ENCODE measurements at places on chromosomes 5 and 9.

DNA sequence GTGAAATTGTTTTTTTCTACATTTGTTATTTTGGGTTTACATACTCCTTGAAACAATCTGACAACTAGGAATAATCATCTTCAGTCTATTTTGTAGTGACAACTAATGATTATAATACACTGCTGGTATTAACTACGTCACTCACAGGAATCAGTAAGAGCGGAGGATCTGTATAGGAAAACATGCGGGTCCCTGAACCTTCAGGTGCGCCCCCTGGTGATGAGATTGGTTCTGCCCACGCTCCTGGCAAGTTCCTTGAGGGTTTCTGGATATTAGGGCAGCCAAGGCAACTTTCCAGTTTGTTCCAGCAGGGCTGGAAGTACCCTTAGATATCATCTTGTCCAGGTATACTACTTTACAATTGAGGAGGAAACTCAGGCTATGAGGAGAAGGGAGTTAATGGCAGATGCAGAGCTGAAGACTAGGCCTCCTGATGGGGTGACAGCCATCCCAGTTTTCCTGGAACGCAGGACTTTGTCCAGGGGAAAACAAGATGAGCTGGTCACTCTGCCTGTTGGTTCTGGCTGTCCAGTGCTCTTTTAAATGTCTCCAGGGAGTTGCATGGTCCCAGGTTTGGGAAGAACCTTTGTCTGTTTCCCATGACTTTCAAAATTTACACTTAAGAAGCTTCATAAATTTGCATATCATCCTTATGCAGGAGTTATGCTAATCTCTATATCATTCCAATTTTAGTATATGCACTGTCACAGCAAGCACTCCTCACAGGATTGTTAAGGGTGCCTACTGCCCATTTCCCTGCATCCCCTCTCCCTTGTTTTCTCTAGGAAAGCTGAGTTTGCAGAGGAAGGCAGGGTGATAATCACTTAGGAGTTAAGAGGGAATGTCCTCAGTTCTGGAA lies 14.9 kb upstream of the WNT8A start:
- peak; percentile 63 for DNase-seq

DNA sequence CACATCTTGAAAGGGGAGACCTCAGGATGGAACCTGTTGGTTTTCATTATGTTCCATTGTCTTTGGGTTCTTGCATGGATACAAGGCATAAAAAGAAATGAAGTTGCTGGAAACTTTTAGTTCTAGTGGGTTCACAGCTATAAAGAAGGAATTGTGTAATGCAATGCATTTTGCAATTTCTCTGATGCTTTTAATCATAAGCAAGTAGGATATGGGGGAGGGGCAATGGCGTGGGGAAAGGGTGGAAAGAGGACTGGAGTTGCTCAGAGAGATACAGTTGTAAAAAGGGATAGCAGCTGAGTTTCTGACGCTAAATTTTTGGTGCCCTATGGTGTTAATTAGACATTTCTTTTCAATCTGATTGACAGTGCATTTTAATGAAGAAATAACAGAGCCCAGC lies 88.6 kb upstream of the FANCC start:
- DNase-seq: no peak

DNA sequence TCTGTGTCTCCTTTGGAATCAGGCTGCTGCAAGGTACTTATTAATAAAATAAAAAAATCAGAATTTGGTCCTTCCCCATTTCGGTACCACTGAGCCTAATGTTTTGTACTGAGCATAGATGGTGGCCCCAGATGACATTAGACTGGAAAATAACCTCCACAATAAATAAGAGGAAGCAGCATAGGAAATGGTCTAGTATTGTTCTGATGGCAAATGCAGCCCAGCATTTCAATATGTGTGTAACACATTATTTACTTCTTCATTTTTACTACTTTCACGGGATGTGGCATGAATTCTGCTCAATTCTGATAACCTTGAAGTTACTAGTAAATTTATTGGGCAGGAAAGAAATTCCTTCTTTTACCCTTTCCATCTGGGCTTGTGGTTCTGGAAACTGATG lies 295.6 kb downstream of the ADGRV1 start:
- DNase-seq: no peak

GRCh38 chr9:126463426-126463825 lies 136.8 kb downstream of the MVB12B start:
- DNase-seq: no peak

DNA sequence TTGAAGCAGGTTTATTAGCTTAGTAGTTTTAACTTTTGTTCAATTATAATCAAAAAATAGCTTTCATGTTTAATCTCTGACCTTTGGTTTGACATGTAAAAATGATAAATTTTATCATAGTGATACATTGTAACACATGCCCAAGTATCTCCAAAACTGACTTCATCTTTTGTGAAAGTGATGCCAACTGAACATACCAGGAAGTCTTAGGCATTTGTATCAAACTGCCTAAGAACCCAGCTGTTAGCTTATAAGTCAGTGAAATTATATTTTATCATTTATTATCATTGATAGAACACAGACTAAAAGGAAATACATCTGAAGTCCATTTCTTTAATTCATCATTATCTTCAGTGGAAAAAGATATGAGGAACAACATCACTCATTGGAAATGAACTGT lies 39.1 kb downstream of the NIPBL start:
- no peak for DNase-seq

DNA sequence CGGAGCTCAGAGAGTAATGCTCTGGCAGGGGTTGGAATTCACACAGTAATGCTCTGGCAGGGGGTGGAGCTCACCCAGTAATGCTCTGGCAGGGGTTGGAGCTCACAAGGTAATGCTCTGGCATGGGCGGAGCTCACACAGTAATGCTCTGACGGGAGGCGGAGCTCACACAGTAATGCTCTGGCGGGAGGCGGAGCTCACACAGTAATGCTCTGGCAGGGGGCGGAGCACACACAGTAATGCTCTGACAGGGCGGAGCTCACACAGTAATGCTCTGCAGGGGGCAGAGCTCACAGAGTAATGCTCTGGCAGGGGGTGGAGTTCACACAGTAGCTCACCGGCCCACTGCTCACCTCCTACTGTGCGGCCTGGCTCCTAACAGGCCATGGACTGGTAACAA lies 47.2 kb upstream of the LPCAT1 start:
- no peak for DNase-seq

- DNase-seq: no peak
These were observed 31.6 kb upstream of the DTWD2 start for GRCh38 chr5:119019949-119020348.

DNA sequence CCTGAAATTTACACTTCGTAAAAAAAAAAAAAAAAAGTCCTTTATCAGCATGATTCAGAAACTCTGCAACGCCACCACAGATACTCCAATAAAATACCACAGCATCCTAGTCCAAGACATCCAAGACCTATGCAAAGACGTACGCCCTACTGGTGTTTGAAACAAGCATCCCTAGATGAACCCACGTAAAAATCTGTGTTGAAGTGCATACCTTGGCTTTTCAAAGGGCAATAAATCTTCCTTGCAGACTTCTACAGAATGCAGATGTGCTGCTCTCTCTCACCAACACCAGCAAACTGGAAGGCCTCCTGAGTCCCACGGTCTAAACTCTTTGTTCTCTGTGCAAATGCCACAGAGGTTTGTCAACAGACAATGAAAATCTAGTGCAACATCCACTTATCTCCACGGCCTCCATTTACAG lies 38.8 kb downstream of the MYO10 start:
- DNase-seq: no peak

DNA sequence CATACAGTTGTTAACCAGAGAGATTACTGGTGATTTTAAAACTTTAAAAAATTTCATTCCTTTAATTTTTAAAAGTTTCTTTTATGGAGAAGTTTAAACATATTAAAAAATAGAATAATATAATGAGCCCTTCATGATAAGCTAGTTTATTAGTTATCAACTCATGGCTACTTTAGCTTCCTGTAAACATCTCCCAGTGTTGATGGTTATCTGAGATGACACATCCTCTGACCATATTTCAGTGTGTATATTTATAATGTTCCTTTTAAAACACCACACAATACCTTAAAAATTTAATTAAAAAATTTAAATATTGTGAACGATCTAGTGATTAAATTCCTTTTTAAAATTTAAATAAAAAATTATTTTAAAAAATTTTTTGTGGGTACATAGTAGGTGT lies 74.1 kb downstream of the IPO11 start:
- DNase-seq: no peak

DNA sequence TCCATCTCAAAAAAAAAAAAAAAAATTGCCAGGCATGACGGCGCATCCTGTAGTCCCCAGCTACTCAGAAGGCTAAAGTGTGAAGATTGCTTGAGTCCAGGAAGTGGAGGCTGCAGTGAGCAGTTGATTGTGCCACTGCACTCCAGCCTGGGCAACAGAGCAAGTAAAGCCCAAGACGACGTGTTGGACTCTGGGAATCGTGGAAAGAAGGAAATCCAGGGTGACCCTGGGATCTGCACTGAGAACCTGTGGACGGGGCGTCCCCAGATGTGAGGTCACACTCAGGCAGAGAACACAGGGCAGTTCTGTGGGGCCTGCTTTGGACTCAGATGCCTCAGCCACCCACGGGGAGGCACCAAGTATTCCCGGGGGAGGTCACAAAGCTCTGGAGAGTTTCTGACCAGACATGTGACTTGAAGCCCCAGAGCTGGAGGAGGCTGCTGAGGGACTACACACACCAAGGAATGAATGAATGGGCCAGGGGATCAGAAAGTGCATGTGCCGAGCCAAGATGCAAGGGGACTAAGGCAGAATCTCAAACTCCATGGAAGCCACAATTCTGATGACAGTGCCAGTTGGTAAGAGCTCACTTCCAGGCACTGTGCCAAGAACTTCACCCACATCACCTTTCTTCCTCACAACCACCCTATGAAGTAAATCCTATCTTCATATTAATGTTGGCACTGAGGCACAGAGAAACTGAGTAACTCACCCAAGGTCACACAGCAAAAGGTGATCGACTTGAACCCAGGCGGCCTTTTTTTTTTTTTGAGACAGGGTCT lies 12.9 kb downstream of the DYNC2I2 start:
- no peak for DNase-seq

DNA sequence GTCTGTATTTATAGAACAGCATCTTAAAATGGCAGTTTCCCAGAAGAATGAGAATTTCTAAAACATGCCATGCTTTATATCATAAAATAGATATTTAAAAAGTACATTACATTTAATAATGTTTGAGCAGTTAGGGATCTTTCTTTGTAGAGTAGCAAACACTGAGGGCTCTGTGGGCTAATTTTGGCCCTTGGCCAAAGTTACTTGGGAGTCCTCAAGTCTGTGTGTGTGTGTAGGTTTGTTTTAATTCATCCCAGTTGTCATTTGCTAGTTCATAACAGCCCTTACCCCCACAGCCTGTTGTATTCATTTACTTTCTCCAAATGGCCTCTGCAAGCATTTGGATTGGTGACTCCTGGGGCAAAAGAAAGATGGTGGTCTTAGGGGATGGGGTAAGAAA lies 576.4 kb upstream of the SGCD start:
- DNase-seq: no peak

DNA sequence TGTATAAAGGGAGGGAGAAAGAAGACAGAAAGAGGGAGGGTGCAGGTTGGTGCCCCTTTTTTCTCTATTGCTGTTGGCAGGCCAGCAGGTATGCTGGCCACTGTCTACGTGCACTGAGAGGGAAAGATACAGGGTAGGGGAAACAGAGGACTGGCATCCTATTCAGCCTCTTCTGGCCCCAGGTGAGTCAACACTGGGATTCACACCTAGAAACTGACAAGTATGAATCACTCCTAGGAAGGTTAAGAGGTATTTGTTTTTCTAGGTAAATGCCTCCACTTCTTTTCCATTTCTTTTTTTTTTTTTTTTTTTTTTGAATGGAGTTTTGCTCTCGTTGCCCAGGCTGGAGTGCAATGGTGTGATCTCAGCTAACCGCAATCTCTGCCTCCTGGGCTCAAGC lies 2.8 kb upstream of the UBAP1 start:
- no peak for DNase-seq

DNA sequence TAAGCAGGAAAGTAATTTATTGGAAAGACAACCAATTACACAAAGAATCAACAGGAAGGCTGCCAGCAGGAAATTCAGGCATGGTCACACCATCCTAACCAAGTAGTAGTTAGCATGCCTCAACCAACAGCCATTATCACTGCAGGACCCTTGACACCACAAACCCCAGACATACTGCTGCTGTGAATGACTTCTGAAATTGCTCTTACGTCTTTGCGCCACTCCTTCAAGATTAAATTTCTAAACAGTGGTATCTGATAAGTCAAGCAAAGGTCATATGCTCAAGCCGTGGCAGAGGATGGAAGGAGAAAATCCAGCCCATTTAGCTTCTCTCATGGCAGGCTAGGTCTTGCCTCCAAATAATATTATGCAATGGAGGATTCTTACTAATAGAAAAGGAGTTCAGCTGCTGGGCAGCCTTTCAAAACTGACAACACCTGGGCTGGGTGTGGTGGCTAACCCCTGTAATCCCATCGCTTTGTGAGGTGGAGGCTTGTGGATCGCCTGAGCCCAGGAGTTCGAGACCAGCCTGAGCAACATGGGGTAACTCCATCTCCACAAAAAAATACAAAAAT lies 5.0 kb upstream of the PTGER4 start:
- no peak for DNase-seq

- DNase-seq: peak; percentile 30
These were observed 135.6 kb downstream of the DAB2IP start for GRCh38 chr9:121786998-121787422.

DNA sequence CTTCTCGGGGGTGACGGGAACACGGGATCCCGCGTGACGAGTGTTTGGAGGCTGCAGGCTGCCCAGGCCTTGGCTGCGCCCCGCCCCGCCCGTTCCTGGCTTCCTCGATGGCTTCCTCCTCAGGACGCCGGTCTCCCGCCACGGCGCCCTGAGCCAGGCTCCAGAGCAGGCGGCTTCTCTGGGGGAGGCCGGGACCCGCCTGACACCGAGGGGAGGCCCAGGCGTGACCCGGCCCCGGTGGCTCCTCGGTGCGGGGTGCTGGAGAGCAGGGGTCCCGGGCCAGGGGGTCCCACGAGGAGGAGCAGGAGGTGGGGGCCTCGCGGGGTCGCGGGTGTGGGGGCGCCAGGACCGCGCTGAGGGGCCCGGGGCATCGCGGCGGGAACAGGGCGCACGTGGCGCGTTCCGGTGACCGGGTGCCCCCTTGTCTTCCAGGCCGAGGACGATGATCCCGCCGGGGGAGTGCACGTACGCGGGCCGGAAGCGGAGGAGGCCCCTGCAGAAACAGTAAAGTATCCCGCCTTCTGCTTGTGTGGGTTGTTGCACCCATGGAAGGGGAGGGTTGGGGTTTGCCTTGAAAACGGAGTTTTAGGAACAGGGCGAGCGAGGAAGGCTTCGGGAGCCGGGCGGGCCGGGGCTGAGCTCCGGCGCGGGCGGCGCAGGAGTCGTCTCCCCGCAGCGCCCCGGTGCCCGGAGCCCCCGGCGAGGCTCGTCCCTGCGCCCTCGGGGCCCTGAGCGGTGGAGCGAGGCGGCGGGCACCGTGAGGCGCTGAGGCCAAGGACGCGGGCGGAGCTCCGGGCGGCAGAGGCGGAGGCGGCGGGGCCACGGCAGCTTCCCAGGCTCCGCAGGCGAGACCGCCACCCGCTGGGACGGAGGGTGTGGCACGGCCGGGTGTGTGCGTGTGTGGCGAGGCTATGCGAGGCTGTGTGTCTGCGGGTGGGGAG lies 22.2 kb downstream of the AHRR start:
- DNase-seq: peak; percentile 81

GRCh38 chr9:129698254-129698757 lies 32.9 kb downstream of the PRRX2 start:
- no peak for DNase-seq

All from right forelimb (tissue), 1 donor.